Activated CD8-positive, alpha-beta memory T cell treated with anti-CD3 and anti-CD28 coated beads, Interleukin-2, amount 10 ng/mL, durations not matched to agents 7 days and 5 days (primary cell): ENCODE measurements at places on chromosomes 12 and 14. TPM values are rescaled to one million over a fixed set of nuclear protein-coding genes. Genes with fewer than 3 reads are reported as not detected.

The SALL2 gene
- total RNA-seq, result 1.5 TPM

DNA sequence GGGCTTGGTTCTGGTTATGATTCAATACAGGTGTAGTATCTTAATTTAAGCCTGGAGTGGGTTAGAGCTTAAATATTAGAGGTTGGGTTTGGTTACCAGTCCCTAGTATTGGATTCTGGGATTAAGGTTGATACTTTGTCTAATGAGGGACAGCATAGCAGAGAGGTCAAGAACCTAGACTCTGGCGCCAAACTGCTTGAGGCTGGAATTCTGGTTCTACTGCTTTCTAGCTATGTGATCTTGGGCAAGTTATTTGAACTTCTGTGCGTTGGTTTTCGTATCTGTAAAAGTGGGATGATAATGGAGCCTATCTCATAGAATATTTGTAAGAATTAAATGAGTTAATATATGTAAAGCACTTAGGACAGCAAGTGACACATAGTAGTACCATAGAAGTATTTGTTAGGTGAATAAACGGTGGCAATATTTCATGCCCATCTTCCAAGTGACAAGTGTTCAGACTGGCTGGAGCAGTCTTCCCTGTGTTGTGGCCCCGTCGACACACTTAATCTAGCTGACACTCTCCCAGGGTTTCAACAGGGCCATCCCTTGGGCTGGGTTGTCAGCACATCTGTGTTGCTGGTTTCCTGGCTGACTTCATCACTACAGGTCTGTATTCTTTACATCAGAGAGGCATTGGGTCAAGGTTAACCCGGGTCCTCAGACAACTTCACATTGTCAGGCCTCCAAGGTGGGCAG, 3.0 kb downstream of the ENDOU start:
- peak overlapping the region; percentile 95 for H3K27ac ChIP-seq
- no peaks in the 10 kb centered on the region for H3K27me3 ChIP-seq
- peak overlapping the region; percentile 26 for H3K4me3 ChIP-seq
- H3K4me1 ChIP-seq, result peaks cover 55% of the 10 kb centered on the region
- H3K36me3 ChIP-seq, result peaks cover 17% of the 10 kb centered on the region
- no peak for DNase-seq

- no peak overlapping the region for H3K27ac ChIP-seq
- H3K36me3 ChIP-seq, result no peaks in the 10 kb centered on the region
- H3K4me3 ChIP-seq, result no peak overlapping the region
- H3K4me1 ChIP-seq, result no peaks in the 10 kb centered on the region
- H3K27me3 ChIP-seq, result no peaks in the 10 kb centered on the region
- DNase-seq, result no peak
These were observed 71.9 kb downstream of the GSC start for GRCh38 chr14:94697773-94698556.

- no peaks in the 10 kb centered on the region for H3K4me1 ChIP-seq
- no peaks in the 10 kb centered on the region for H3K36me3 ChIP-seq
- no peak overlapping the region for H3K27ac ChIP-seq
These were observed 56.1 kb upstream of the TCL1A start for GRCh38 chr14:95769976-95770375.

GRCh38 chr12:55970775-55971174, 3.1 kb upstream of the RAB5B start:
- no peak for DNase-seq
- H3K27me3 ChIP-seq, result no peaks in the 10 kb centered on the region
- H3K36me3 ChIP-seq, result peaks cover 27% of the 10 kb centered on the region
- peaks cover 41% of the 10 kb centered on the region for H3K4me1 ChIP-seq
- H3K4me3 ChIP-seq, result no peak overlapping the region
